ENCODE measurements at places on chromosomes 1 and 21.

DNA sequence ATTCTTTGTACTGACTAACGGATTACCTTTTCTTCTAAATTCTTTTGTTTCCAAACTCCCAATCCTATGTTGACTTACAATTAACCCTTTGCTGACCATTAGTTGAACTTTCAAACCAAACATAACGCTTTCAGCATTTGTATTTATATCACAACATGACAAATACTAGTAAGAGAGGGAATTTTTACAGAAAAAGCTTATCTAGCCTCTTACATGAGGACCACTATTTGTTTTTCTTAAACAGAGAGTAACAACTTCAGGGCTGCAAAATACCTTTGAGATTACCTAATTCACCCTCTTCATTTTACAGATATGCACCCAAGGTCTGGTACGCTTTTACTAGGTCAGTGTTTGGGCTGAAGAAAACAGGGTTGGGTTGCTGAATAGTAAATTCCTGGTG, 45.0 kb upstream of the CXADR start:
- DNase-seq, result no peak

GRCh38 chr21:35275776-35276175, 226.7 kb upstream of the RUNX1 start:
- no peak for DNase-seq

DNA sequence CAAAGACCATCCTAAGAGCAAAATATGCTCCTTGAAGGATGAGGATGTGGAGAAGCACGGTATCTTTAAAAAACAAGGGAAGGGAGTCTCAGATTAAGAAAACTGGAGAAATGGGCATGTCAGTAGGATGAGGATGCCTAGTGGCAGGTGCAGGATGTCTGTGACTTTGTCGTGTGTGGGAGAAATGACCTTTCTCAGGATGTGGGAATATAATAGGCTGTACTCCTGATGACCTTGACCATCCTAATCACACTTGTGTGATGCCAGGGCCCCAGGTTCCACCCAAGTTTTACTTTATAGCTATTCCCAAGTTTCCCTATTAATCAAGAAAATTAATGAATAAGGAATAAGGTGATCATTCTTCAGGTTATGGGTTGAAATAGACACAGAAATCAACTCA, 12.9 kb downstream of the C1orf116 start:
- no peak for DNase-seq

GRCh38 chr1:100979631-100980030, 46.0 kb downstream of the DPH5 start:
- no peak for DNase-seq

Measured in tibial artery (tissue), 4 donors.